ENCODE measurements at places on chromosomes 16 and 17.

DNA sequence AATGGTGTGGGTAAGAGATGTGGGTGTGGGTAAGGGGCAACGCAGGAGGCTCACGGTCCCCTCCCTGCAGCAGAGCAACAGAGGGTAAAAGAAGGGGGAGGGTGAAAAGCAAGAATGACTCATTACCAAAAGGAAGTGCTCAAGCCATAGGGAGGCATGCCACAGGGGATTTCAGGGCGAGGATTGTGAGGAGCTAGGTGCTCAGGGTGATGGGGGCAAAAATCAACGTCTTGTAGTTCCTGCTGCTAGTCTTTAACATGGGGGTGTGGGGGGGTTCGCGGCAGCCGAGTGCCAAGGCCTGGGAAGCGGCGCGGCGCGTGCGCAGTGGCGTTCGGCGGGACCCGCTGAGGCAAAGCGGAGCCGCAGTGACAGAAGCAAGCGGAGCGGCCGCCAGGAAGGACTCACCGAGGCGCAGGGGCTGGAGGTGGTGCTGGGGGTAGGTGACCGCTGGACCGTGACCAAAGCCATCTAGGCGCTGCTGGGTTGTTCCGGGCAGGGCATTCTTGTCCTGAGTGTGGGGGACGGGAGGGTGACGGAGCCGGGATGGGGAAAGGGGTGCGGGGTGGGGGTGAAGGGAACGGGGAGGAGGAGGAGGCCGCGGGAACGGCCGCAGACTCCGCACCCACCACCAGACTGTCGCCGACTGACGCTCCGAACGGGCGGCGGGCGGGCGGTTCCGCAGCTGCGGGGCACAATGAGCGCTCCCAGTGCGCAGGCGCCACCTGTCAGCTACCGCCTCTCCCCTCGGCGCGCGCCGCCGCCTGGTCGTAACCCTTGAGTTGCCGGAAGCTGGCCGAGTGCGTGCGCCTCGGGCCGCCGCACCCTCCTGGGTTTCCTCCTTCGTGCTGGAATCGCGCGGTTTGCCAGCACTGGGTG, at the start of gene SSH2:
Gene SSH2, minus strand, starts transcription at position 696 of the 876 bp plus-strand sequence. Its CDS starts 228 bp downstream, at position 468.
- DNase-seq: peak; percentile 90

- no peak for DNase-seq
Observed at GRCh38 chr17:49600949-49601348, 25.3 kb downstream of the NXPH3 start.

DNA sequence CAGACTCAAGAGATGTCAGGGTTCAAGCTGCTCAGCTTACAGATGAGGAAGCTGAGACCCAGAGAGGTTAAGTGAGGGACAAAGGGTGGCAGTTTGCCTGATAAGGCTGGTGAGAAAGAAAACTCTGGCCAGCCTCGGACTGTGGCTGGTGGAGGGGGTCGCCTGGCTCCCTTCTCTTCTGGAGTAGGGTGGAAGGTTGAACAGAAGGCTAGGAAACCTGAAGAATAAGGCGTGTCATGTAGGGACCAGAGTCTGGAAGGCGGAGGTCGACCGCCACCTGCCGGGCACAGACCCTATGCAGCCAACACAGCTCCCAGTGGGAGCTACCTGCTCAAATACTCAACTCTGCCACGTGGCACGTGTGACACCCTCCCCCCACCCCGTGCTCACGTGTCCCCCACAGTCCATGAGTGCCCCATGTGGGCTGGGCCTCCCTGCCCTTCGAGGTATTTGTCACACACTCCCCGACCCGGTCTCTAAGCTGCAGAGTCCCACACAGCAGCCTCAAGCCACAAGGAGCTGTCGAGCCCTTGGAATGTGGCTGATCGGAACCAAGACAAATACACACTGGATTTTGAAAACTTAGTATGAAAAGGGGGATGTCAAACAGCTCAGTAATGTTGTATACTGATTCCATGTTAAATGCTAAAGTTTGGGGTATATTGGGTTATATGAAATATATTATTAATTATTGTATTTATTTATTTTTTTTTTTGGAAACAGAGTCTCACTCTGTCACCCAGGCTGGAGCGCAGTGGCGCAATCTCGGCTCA, 11.8 kb downstream of the HID1 start:
- peak; percentile 50 for DNase-seq

- DNase-seq: no peak
Observed at GRCh38 chr16:58338205-58338604, 43.4 kb upstream of the PRSS54 start.

- no peak for DNase-seq
Observed at GRCh38 chr16:921321-921905, 49.4 kb downstream of the LMF1 start.

GRCh38 chr16:84940670-84941551, 70.4 kb downstream of the ZDHHC7 start:
- DNase-seq: no peak

DNA sequence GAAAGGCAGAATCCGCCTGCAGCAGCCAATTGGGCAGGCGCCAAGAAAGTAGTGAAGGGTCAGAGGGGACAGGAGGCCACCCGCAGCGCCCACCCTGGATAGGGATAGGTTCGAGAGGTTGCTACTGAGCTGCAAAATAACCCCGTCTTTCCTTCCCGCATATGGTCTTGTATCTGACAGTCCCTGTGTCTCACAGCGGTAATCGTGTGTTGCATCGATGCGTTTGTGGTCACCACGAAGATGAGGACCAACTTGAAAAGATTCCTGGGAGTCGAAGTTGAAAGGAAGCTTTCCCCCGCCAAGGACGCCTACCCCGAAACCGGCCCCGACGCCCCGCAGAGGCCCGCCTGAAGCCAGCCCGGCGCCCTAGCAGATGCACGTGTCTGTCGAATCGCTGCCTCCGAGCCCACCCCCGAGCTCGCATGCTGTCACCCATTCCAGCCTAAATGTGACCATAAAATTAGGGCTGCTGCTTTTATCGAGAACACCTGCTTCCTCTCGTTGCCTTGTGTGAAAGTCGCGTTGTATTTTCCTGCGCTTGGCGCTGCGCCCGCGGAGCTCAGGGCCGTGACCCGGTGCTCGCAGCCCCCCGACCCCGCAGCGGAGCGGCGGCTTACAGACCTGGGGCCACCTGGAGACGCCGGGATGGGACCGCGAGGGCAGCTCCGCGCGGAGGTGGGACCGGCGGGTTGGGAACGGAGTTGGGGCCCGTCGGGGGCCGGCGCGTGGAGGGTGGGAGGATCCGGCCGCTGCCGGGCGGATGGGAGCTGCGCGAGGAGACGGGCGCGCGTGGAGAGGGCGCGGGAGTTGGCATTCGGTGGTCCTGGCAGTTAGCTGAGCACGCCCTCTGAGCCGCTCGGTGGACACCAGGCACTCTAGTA, at the start of gene CMTM2:
Gene CMTM2, plus strand, starts transcription at position 813 of the 881 bp plus-strand sequence. CDS start 145 bp downstream, outside the sequence.
- DNase-seq: peak; percentile 26

- no peak for DNase-seq
Observed at GRCh38 chr16:31348579-31348978, 6.4 kb upstream of the ITGAX start.

- DNase-seq: no peak
Observed at GRCh38 chr17:48494335-48494734, 36.5 kb downstream of the HOXB1 start.

DNA sequence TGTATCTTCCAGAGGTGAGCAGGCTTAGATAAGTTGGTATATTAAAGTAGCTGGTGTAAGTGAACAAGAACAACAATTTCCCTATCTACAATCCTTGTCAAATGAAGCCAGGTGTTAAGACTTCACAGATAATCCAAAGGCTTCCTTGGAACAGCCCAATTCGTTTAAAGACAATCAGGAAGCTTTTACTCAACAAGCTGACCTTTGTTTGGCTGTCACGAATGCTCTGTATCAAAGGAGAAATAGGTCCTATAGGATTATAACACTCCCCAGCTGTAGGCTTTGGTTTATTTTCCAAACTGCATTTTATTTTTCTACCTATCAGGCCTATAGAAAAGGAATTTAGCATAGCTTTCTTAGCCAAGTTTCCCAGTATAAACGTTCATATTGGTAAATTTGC, 766.5 kb upstream of the GOT2 start:
- DNase-seq: no peak

GRCh38 chr17:4160294-4160859, 17.4 kb downstream of the CYB5D2 start:
- no peak for DNase-seq

DNA sequence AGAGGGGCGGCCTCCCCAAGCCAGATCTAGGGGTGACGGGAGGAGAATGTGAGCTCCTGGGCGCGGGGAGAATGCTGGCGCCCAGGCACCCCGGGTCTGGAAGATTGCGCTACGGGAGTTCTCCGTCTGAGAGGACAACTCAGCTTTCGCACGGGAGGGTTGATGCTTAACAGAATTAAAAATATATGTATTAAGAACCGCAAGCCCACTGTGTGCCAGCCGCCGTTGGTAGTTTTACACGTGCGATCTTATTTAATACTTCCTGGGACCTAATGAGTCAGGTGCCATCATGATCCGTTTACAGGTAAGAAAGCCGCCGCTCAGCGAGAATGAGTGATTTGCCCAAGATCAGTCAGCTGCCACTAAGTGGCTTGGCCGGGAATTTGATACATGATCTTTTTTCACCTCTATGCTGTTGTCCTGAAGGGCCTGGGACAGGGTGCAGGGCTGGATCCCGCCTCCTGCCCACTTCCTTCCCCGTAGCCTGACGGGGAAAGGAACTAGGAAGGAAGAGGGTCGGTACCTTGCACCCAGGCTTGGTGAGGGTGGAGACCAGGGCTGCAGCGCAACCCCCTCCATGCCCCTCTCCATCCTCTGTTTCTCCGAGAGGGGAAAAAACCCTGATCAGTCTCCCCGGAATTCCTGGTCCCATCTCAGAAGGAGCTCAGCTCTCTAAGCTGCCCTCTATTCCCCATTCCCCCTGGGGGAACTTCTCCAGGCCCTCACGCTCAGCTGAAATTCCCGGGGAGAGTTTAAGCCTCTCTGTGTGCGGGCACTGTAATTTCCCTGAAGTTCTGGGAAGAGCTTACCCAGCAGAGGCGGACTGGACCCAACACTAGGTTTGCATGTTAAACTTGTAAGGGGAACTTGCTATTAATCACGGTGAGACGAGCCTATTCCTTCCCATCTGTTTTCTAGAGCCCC, 983 bp downstream of the VAT1L start:
- no peak for DNase-seq

GRCh38 chr16:914440-914839, 56.3 kb downstream of the LMF1 start:
- DNase-seq: no peak

- no peak for DNase-seq
Observed at GRCh38 chr17:67279115-67279514, 34.1 kb upstream of the HELZ start.

DNA sequence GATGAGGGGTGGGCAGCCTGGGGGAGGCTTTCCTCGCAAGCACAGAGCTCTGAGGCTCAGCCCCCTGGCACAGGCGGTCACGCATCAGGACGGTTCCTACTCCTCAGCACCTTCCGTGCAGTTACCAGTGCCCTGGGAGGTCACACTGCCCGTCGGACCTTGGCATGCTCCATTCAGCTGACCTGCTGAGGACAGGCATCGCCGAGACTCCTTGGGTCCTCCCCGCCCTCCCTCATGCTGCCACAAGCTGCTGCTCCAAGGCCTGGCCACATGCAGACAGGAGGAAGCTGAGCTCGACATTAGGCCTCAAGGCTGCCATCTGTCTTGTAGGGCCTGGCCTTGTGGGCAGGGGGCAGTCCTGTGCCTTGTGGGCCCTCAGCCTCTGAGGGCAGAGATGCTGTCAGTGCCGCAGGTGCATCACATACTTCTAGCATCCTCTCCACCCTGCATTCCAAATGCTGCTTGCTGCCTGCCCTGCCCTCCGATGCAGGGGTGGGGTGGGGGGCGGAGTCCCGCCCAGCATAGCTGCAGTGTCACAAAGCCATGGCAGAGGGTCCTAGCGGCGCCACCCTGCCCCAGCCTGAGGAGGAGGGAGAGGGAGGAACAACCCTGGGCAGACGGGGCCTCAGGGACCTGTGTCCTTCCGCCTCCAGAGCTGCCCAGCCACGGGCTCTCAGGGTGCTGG, 9.3 kb downstream of the C16orf90 start:
- no peak for DNase-seq

- no peak for DNase-seq
Observed at GRCh38 chr16:50932348-50932935, 190.6 kb downstream of the CYLD start.

- DNase-seq: no peak
Observed at GRCh38 chr17:51228161-51228560, 31.7 kb downstream of the MBTD1 start.

GRCh38 chr17:64648234-64648633, 13.9 kb downstream of the SMURF2 start:
- DNase-seq: no peak

- no peak for DNase-seq
Observed at GRCh38 chr17:19726631-19727376, 10.4 kb upstream of the SLC47A2 start.

- DNase-seq: no peak
Observed at GRCh38 chr17:75688209-75688825, 21.2 kb downstream of the SAP30BP start.

- DNase-seq: peak; percentile 72
Observed at GRCh38 chr16:4358831-4359561, 7.9 kb upstream of the PAM16 start.

DNA sequence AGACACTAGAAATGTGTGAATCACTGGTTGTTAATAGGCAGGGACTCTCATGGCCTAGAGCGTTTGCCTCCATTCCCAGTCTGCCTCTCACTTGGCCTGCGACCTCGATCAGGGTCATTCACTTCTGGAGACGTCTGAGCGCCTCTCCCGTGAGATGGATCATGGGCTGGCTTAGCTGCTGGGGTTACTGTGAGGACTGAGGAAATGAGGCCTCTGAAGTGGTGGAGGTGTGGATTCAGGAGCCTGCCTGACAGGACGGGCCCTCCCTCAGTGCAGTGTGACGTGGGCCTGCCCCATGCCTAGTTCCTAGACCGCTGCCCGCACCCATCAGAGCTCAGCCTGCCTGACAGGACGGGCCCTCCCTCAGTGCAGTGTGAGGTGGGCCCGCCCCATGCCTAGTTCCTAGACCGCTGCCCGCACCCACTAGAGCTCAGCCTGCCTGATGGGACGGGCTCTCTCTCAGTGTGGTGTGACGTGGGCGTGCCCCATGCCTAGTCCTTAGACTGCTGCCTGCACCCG, 61.9 kb downstream of the BANP start:
- DNase-seq: no peak
